ENCODE measurements at places on chromosomes 2 and 18.
A peak's percentile ranks its signal among the peaks of the same experiment; 100 is the strongest.

GRCh38 chr2:191638079-191638801 lies 39.7 kb upstream of the NABP1 start:
- DNase-seq, result peak; percentile 8

DNA sequence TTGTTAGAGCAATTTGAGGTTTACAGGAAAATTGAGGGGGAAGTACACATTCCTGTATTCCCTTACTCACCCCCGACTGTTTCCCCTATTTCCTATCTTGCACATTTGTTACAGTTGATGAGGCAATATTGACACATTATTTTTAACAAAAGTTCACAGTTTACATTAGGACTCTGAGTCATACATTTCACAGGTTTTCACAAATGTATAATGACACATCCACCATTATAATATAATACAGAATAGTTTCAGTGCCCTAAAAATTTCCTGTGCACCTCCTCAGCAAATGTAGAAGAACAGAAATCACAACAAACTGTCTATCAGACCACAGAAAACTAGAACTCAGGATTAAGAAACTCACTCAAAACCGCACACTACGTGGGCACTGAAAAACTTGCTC lies 160.6 kb upstream of the RMP24 start:
- DNase-seq, result no peak

DNA sequence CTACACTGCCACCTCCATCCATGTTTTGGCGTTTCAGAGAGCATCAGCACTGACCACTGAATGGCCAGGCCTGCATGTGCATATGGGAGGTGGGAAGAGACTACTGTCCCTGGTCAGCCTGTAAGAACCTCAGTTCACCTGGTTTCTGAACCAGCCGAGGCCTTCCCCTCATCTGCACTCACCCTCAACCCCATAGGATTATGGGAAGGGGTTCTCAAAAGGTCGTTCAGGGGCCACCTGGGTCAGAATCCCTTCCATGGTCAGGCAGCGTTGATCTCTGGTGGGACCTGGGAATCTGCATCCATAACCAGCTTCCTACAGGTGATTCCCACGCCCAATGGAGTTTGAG lies 36.7 kb downstream of the TET3 start:
- DNase-seq, result no peak

DNA sequence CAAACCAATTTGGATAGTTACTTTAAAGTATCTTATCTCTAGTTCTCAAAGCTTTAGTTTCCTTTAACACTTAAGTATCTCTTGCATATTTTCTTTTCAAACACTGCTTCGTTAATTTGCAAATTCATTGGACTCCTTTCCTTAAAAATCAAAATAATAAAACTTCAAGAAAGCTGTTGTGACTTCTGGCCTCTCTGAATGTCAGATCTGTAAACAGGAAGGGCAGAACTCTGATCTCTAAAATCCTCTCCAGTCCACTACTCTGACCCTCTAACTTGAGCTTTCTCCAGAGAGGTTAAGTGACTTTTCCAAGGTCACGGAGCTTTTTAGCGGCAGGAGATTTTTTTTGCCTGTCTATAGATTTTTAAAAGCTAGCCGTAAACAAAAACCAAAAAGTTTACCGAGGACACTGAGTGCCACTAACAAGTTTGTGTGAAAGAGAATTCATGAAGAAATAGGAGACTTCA lies 155.5 kb downstream of the TGIF1 start:
- no peak for DNase-seq

DNA sequence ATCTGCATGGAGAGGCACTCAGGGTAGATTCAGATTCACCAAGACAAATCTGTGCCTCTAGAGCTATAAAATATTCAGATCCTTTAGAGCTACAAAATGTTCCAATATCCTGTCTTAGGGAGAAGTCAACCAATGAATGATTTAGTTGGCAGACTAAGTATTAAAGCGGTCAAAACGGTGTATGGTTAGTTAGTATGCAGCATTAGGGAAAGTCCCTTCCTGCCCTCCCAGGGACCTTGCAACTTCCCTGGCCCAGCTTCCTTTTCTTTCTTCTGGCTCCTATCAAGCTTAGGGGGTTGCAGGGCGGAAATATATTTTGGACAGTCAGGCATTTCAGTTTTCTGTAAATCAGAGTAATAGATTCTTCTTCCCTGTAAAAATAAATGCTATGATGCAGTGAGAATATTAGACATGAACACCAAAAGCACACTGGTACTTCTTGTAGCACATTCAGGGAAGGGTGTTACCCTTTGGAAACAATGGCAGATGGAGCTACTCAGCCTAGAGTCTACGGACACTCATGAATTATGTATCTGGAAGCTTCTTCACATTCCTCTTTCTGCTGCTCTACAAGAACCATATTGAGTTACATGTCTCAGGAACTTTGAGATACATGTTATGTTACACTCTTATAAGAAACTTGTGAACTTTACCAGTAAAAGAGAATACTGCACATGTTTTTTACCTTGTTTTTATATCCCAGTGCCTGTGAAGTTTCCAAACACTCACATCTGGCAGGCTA lies 45.7 kb downstream of the CCDC93 start:
- DNase-seq, result no peak

- no peak for DNase-seq
Observed at GRCh38 chr2:205699515-205700289, 17.4 kb downstream of the NRP2 start.

- DNase-seq, result no peak
Observed at GRCh38 chr2:199220920-199221319, 236.8 kb downstream of the SATB2 start.

GRCh38 chr2:26727641-26728561 lies 35.4 kb downstream of the KCNK3 start:
- DNase-seq, result no peak

DNA sequence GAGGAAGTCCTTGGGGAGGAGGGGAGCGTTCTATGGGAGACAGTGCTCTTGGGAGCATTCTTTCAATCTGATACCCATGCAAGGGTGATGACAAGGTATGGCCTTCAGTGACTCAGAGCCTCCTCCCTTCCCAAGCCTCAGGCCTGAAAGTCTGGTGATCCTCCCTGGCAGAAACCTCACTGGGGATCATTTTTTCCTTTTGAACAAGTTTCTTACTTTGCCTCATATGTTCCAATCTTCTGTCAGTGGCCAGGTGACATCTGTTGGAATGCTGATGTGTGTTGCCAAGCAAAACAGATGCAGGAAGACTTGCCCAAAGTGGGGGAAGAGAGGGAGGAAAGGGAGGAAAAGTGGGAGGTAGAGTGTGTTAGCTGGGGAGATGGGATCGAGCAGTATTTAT lies 224.8 kb downstream of the NEDD4L start:
- no peak for DNase-seq

DNA sequence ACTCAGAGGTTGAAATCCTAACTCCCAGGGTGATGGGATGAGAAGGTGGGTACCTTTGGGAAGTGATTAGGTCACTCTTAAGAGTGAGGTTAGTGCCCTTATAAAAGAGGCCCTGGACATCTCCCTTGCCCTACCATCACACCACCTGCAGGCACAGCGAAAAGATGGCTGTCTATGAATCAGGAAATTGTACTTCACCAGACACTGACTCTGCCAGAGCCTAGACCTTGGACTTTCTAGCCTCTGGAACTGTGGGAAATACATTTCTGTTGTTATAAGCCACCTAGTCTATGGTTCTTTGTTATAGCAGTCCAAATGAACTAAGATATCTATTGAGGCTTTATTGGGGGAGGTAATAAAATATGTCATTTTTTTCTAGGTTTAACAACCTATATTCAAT lies 203.6 kb downstream of the SLC8A1 start:
- DNase-seq, result no peak

GRCh38 chr2:12498704-12499103 lies 218.0 kb upstream of the TRIB2 start:
- DNase-seq, result no peak

DNA sequence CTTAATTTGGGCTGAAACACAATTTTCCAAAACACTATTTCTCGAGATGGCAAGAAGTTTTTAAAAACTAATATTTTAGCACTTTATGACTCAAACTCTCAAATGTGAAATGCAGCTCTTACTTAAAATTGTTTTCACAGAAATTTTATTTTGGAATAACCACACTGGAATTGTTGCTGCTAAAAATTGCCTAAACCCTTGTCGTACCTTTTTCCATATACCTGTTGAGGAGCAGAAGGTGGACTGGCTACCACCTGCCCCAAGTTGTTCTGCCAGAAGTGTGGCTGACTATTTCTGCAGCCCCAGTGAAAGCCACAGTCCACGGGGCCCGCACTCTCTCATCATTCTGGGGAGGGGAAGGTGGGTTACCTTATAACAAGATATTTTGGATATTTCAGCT lies 23.4 kb downstream of the TNFRSF11A start:
- no peak for DNase-seq

DNA sequence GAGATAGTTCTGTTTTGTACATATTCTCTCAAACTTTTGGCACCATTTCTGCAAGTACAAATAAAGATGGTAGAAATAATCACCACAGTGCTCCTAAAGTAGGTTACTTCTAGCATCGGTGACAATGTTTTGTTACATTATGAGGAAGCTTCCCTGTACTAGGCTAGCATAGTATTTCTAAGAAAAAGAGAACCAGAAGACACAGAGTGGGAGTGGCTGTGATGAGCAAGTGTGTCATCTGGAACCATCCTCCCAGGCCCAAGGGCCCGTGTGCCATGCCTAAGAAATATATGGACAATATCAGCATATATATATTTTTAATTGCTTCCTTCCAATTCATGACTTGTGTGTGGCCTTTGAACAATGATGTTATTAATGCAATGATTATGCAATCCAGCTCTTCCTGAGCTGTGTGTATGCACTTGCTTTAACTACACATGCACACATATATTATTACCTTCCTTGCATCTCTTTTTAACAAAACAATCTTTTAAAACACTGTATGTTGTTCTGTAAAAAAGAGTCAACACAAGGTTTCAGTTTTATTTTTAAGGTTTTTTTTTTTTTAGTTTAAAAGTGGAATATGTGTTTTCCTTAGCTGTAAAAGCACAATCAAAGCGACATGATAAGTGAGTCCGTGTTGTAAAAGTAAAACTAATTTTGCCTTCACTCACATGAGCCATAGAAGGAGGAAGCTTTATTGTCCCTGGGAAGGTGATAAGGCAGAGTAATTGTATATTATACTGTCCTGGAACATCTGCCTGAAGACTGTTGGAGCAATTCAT lies 303.9 kb downstream of the ZNF407 start:
- DNase-seq, result no peak

DNA sequence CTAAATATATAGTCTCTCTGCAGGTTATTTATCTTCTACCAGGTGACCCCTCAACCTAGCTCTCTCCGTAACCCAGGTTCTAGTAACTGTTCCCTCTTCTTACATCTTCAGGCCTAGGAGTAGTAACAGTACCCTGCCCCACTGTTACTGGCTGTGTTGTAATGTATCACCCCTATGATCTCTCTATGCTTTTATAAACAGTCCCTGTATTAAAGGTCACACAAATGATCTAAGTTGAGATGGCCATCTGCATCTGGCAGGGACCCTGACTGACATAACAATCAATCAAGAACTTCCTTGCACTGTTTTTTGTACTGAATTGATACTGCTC lies 219.7 kb upstream of the STK17B start:
- no peak for DNase-seq

DNA sequence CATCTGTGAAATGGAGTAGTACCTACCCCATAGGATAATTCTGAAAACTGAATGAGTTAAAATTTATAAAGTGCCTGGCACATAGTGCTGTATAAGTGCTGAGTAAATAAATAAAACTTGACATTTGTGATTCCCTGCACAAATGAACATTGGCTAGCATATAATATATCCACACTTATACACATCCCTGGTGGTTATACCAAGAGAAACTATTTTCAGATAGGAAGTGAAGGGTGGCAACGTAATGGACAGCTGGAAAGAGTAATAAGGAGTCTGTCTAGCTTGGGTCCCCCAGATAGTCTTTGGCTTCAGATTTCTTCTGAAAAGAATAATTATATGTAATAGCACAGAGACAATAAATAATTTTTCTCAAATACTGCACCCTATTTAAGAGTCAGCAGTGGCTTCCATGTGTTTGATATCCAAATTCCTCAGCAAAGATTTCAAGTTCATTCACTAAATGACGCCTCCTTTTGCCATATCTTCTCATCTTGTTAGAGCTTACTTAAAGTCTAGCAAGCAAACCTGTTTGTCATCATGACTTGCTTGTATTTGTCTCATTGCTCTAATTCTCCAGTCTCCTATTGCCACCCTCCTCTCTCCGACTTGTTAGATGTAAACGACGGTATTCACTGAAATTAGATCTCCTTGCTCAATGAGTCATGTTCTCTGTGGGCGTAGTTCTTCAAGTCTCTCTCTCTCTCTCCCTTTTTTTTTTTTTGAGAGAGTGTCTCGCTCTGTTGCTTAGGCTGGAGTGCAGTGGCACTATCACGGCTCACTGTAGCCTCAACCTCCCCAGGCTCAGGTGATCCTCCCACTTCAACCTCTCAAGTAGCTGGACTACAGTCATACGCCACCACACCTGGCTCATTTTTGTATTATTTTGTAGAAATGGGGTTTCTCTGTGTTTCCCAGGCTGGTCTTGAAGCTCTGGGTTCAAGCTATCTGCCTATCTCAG lies 8.7 kb upstream of the ADGRF3 start:
- no peak for DNase-seq

DNA sequence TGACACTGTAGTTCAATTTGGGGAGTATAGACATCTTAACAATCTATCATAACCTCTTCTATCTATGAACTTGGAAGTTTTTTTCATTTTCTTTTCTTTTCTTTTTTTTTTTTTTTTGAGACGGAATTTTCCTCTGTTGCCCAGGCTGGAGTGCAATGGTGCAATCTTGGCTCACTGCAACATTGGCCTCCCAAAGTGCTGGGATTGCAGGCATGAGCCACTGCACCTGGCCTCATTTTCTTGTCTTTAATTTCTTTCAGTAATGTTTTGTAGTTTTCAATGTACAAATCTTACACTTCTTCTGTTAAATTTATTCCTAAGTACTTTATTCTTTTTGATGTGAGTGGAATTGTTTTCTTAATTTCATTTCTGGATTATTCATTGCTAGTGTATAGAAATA lies 14.6 kb downstream of the ASAP2 start:
- no peak for DNase-seq

DNA sequence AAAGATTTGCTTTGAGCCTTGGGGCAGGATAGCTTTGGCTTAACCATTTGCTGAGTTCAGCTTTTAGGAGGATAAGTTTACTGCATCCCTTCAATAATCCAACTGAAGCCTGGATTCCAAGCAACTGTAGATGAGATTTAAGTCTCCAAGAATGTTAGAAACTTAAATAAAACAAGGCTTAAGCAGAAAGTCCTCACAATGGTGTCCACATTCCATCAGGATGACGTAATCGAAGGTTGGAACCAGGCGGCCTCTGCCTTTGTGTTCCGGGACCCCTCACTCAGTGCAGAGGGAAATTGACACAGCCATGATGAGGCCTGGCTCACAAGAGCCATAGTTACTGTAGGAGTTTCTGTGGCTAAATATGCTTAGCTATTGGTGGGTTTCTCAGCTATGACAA lies 260.4 kb downstream of the LPIN1 start:
- no peak for DNase-seq

DNA sequence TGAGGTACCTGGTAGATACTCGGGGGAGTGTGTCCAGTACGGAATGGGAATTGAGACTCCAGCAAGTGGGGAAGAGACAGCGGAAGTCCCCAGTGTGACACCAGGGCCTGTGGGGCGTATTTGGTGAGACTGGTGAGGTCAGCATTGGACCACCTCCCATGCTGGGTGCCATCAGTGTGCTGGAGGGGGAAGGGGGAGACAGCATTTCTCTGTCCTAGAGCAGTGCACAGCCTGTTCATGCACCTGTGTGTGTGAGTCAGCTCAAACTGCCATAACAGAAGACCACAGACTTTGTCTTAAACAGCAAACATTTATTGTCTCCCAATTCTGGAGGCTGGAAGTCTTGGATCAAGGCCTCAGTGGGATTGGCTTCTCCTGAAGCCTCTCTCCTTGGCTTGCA lies 301.8 kb downstream of the GBX2 start:
- no peak for DNase-seq
